Activated T-helper 1 cell treated with anti-CD3 and anti-CD28 coated beads, Interleukin-12 subunit alpha, Interleukin-12 subunit beta, Interleukin-2, Interleukin-4 antibody, amounts not matched to agents 30 ng/mL and 10 ng/mL and 1 ng/mL, durations not matched to agents 14 hours and 24 hours and 36 hours (primary cell): ENCODE measurements at places on chromosomes 1 and 21. TPM values are rescaled to one million over a fixed set of nuclear protein-coding genes. Genes with fewer than 3 reads are reported as not detected.

DNA sequence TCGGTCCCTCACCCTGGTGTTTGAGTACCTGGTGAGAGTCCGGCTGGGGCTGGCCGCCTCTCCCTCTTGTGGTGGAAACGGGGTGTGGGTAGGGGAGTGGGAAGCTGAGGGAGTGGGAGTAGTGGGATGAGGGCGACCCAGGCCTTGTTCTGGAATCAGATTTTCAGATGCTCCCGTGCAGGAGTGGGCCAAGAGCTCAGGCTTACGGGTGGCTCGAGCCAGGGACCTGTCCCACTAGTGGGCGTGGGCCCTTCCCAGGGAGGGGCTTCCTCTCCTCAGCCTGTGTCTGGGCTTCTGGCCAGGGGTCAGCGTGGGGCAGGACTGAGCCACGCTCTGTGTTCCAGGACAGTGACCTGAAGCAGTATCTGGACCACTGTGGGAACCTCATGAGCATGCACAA lies 22.0 kb downstream of the CDK18 start:
- H3K36me3 ChIP-seq = no peaks in the 10 kb centered on the region
- no peak overlapping the region for H3K4me3 ChIP-seq
- no peak overlapping the region for H3K27ac ChIP-seq
- H3K27me3 ChIP-seq = peaks cover 2% of the 10 kb centered on the region

FCAMR gene
- total RNA-seq = not detected in 2 replicates

DNA sequence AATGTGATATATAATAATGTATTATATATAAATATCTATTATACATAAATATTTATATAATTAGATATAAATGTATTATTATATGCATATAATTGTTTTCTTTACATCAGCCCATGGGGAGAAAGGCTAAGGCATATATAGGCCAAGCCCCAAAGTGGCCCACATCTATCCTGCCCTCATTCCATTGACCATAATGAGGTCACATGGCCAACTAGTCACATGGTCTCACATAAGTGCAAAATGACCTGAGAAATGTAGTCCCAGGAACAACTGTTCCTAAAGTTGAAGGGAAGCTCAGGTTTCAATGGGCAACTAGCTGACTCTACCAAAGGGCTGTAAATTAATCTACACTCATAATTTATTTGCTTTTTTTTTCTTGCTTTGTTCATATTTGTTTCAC lies 14.5 kb upstream of the CCDC185 start:
- no peaks in the 10 kb centered on the region for H3K27me3 ChIP-seq
- no peaks in the 10 kb centered on the region for H3K36me3 ChIP-seq
- H3K4me3 ChIP-seq = no peak overlapping the region
- H3K4me1 ChIP-seq = no peaks in the 10 kb centered on the region
- DNase-seq = no peak
- no peak overlapping the region for H3K27ac ChIP-seq

GRCh38 chr1:157995583-157996169 lies 2.2 kb downstream of the KIRREL1 start:
- H3K27me3 ChIP-seq = peaks cover 40% of the 10 kb centered on the region
- no peak overlapping the region for H3K27ac ChIP-seq
- no peak overlapping the region for H3K4me3 ChIP-seq
- H3K36me3 ChIP-seq = no peaks in the 10 kb centered on the region
- DNase-seq = no peak

NBPF6 gene
- 0.13 and 0.47 TPM in 2 replicates for total RNA-seq

- no peak overlapping the region for H3K27ac ChIP-seq
- no peak overlapping the region for H3K4me3 ChIP-seq
- no peaks in the 10 kb centered on the region for H3K27me3 ChIP-seq
- peaks cover 14% of the 10 kb centered on the region for H3K36me3 ChIP-seq
- no peak for DNase-seq
Observed at GRCh38 chr1:201518071-201518470, 11.1 kb upstream of the CSRP1 start.

GRCh38 chr1:207241164-207241934 lies 80.1 kb upstream of the CD55 start:
- DNase-seq = no peak
- no peak overlapping the region for H3K4me3 ChIP-seq
- no peak overlapping the region for H3K27ac ChIP-seq
- H3K27me3 ChIP-seq = peaks cover 10% of the 10 kb centered on the region
- no peaks in the 10 kb centered on the region for H3K36me3 ChIP-seq
- H3K4me1 ChIP-seq = no peaks in the 10 kb centered on the region

DNA sequence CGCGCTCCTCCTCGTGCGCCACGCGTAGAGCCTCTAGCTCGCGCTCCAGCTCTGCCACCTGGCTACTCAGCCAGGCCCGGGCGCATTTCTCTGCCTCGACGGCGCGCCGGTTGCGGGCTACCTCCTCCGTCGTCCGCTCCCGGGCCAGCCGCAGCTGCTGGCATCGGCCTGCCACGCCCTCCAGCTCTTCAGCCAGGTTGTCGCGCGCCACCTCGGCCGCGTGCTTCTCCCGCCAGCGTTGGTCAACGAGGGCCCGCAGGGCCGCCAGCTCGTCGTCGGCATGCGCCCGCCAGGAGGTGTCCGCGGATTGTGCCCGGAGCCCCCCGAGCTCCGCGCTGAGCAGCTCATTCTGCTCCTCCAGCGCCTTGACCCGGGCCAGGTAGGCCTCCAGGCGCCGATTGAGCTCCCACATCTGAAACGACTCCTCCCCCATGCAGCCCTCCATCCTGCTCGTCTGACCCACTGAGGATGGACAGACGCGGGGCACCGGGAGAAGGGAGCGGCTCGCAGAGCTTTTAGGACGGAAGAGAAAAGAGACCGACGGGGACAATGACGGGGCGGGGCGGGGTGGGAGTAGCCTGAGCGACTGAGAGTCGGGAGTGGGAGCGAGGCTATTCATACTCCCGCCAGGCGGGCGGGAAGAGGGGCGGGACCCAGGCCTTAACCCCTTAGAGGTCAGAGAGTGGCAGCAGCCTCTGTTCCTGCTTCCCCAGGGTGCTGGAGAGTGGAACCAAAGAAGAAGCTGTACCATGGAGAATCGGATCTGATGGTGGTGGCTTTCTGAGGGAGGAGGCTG lies at the start of gene NES:
Gene NES, minus strand, starts transcription at position 588 of the 796 bp plus-strand sequence. Its CDS starts 143 bp downstream, at position 445.
- H3K4me3 ChIP-seq = no peak within 1 kb of the TSS
- H3K27ac ChIP-seq = no peak within 1 kb of the TSS
- DNase-seq = no peak
- peaks cover 2% of the 10 kb centered on the region for H3K36me3 ChIP-seq
- peaks cover 14% of the 10 kb centered on the region for H3K4me1 ChIP-seq
